GM04503 (cell line): ENCODE measurements at places on chromosomes 12 and 14.
A peak's percentile ranks its signal among the peaks of the same experiment; 100 is the strongest.

DNA sequence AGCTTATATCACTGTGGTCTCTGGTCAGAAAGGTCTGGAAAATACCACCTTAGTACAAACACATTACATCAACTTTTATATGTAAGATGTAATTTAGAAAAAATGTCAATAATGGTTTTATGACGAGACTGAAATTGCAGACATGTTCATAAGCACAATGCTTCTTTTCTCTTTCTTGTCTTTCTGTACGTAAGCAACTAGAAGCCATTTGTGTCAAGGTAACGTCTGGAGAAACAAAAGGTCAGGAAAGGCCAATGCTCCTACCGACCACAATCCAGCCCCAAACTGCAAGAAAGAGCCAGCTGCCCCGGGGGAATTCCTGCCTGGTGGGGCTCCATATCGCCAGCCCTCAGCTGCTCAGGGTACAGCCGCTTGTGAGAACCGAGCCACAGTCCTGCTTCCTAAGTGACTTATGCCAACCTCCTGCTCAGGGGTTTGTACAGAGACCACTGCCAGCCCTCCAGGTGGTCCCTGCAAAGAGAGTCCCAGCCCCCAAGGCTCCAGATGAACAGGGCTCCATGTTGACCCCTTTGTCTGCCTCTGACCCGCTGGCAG is 6.3 kb downstream of the ZNF839 start:
- DNase-seq, result no peak

DNA sequence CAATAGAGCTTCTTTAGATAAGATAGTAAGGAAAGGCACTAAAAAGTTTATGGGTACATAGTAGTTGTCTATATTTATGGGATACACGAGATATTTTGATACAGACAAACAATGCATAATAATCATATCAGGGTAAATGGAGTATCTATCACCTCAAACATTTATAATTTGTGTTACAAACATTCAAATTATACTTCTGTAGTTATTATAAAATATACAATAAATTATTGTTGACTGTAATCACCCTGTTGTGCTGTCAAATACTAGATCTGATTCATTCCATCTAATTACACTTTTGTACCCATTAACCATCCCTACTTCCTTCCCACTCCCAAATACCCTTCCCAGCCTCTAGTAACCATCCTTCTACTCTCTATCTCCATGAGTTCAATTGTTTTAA is 179.7 kb downstream of the FOXG1 start:
- DNase-seq, result no peak

DNA sequence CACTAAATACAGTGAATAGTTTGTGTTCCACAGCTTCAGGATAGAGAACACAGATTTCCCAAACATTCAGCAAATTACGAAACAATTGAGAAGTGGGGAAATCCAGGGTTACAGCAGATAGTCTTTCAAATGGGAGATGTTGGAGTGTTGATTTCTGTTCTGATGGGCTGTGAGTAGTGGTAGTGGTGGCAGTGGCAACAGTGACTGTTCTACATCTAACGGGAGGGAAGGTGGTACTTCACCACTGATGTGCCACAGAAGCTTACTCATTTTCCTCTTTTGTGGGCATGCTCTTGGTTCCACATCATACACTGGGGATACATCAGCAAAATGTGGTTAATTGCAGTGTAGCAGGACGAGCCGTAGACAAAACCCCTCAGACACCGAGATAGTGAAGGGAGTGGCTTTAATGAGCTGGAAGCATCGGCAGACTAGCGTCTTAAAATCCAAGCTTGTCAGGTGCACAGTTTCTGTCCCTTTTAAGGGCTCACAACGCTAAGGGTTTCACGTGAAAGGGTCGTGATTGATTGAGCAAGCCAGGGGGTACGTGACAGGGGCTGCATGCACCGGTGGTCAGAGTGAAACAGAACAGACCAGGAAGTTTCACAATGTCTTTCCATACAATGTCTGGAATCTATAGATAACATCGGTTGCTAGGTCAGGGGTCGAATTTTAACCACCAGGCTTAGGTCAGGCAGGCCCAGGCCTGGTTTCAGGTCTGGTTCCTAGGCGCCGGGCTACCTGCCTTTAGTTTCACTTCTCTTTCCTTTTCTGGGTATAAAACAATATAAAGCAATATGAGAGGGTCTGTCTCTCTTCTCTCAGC is 330.6 kb upstream of the FBXO33 start:
- no peak for DNase-seq

GRCh38 chr14:43041976-43042375 is 1435.3 kb downstream of the LRFN5 start:
- DNase-seq, result no peak

DNA sequence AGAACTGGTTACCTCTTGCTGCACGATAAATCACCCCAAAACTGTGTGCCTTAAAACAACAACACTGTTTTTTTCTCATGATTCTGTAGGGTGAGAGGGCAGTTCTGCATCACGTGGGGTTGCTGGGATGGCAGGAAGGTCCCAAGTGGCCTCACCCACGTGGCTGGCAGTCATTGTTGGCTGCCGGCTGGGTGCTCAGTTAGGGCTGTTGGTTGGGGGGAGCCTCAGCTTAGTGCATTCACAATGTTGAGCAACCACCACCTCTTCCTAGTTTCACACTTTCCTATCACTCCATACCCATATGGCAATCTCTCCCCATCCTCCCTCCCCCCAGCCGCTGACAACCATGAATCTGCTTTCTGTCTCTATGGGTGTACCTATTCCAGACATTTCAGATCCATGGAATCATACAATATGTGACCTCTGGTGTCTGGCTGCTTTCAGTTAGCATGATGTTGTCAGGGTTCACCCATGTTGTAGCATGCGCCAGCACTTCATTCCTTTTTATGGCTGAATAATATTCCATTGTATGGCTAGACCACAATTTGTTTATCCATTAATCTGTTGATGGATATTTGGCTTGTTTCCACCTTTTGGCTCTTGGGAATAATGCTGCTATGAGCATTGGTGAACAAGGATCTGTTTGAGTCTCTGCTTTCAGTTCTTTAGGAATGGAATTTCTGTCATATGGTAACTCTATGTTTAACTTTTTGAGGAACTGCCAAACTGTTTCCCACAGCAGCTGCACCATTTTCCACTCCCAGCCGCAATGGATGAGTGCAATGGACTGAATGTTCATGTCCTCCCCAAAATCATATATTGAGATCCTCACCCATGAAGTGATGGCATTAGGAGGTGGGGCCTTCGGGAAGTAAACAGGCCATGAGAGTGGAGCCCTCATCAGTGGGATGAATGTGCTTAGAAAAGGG is 11.2 kb upstream of the POP5 start:
- DNase-seq, result no peak

GRCh38 chr12:103571286-103571685 is 15.8 kb upstream of the STAB2 start:
- DNase-seq, result no peak

DNA sequence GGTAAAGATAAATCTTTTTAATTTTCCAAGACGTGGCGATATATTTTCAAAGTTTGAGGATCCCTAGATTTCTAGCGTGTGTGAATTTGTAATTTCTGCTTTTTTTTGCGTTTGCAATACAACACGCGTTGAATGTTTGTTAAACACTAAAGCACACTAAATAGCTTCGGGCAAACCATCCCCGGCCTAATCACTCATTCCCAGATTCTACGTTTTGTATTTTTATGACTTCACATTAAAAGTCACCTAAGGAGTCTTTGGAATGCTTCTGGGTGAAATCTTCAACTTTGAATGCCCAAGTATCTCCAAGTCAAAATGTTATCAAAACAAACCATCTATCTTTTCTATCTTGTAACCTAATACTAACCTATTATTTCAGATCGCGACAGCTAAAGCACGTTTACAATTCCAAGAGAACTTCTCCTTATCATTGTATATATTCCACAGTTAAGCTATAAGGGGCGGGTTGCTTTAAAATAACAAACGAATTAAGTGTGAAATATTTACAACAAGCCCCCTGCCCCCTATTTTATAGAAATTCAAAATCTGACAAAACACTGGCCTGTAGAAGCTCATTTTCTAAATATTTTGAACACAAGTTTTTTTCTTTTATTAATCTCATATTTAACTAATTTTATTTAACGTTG is 1.1 kb downstream of the ALX1 start:
- no peak for DNase-seq

- DNase-seq, result no peak
These were observed 1.6 kb upstream of the TNFRSF1A start for GRCh38 chr12:6343518-6343917.

DNA sequence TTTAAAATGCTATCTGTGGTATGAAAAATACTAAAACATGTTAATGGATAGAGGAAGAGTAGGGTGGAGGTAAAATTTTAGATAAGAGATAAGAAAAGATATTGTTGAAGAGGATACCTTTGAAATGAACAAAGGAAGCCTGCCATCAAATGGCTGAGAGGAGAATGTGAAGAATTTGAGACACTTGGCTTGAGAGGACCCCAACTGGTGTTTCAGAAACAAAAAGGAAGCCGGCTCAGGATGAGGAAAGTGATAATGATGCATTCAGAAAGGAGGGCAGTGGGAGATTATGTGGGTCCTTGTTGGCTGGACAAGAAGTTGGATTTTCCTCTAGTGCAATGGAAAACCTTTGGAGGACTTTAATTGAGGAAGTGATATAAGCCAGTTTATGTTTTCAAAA is 264.4 kb downstream of the DUSP6 start:
- DNase-seq, result no peak

DNA sequence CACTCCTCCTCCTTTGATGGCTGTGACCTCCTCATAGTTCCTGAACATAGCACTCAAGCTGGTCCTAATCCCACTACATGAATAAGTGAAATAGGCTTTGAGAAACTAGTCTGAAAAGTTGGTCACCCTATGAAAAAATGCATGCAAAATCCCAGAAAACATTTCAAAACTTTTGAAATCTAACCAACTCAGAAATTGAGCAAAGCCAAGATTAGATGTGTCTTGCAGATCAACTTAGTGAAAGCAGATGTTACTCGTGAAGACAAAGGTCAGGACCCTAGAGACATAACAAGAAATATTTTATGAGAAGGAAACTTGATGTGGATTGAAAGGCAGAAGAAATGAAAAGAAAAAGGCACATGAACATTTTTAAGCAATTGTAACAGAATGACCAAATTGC is 63.3 kb downstream of the TSHR start:
- no peak for DNase-seq

DNA sequence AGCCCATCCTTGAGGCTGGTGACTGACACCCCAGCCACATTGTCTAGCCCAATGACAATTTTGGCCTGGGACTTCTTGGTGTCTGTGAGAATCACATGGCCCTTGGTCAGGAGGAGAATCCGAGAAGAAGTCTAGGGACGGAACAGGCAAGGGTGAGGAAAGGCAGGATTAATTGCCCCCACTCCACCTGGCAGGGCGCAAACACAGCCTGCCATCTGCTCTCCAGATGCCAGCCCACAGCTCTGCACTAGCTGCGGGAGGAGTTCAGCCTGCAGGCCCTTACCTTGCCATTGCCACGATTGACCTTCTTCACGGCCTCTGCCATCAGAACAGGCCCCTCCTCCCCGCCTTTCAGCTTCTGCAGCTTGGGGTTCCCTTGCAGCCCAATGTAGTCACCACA is 13.1 kb upstream of the TAC3 start:
- no peak for DNase-seq

GRCh38 chr12:51744957-51745356 is 103.6 kb downstream of the FIGNL2 start:
- DNase-seq, result no peak

DNA sequence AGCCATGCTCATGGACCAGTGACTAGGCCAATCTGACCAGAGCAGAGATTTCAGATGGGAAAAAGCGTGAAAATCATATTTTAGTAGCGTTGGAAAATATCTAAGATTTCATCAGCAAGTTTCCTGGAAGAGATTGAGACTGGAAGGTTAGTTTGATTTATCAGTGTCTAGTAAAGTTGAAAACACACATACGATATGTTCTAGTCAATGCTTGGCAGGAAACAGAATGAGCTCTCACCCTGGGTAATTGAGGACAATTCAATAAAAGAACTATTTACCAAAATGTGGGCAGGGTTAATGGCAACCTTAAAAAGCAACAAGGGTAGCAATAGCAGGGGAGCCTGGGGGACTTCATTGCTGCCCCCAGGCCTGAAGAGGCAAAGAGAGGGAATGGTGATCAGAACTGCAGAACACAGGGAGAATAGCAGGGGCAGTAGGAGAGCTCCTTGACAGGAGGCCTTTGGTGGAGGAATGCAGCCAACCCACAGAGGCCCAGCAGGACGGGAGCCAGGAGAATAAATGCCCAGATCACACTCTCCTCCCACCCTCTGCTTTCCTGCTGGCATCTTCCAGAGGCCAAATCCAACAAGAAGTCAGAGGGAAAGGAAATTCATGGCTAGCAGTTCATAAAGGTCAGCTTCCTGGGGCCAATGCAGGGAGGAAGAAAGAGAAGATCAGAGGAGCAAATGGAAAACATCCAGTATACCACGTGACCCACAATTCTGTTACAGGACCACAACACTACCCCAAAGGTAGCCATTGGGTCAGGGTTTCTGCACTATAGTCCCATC is 27.6 kb upstream of the LRP6 start:
- no peak for DNase-seq

- DNase-seq, result no peak
These were observed 32.8 kb downstream of the CPNE8 start for GRCh38 chr12:38872561-38872960.

DNA sequence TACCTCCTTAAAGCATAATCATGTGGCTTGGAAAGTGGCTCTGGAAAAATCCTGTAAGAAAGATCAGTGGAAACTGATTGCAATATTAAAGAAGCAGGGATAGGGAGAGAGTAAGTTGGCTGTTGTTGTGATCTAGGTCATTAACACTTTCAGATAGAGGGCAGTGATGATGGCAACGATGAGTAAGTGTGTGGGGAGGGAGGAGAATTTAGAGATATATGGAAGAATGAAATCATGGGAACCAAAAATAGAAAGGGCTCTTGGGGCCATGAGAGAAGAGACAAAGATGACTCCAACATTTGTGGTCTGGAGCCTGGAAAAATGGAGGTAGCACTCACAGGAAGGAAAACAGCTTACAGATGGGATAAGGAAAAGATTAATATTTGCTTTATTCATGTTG is 23.3 kb downstream of the SNRPF start:
- no peak for DNase-seq

GRCh38 chr12:38689704-38690103 is 215.7 kb downstream of the CPNE8 start:
- DNase-seq, result peak; percentile 33

- DNase-seq, result no peak
These were observed 366.0 kb upstream of the RGS6 start for GRCh38 chr14:71566276-71566675.

DNA sequence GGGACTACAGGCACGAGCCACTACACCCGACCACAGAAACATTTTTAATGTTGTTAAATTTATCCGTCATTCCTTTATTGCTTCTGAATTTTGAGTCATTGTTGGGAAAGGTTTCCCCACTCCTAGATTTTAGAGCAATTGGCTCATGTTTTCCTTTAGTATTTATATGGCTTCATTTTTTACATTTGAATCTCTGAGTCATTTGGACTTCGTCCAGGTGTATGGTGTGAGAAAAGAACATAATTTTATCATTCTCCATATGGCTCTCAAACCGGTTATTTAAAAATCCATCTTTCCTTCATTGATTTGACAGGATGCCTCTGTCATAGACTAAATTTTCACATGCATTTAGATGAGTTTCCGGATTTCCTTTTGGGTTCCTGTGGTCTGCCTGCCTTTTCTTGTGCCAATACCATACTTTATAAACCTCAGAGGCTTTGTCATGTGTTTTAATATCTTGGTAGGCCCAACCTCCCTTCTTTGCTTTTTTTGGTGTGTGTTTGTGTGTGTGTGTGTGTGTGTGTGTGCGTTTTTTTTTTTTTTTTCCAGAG is 30.9 kb downstream of the LRTM2 start:
- DNase-seq, result peak; percentile 68

- no peak for DNase-seq
These were observed 979.0 kb downstream of the TMEM121 start for GRCh38 chr14:106505366-106505765.
